ENCODE measurements at places on chromosomes 12 and 14.

GRCh38 chr12:7479771-7480170 lies 23.8 kb downstream of the CD163 start:
- no peak for DNase-seq

- DNase-seq, result no peak
Measured at GRCh38 chr14:66041582-66041981, 444.6 kb upstream of the CCDC196 start.

GRCh38 chr12:131618303-131618658 lies 92.6 kb upstream of the SFSWAP start:
- no peak for DNase-seq

DNA sequence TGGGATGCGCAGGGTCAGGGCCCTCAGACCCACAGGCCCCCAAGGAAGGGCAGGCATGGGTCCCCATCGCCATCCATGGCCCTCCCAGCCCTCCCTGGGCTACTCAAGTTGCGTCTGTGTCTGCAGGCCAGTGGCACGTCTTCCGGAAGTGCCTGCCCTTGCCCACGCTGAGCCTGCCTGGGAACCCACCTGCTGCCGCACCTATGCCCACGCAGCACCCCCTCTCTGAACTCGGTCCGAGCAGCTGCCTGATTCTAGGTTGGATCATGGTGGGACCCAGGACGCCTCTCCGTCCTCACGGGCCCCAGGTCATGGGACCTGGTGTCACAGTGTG lies 182.8 kb downstream of the ADGRD1 start:
- DNase-seq, result no peak

DNA sequence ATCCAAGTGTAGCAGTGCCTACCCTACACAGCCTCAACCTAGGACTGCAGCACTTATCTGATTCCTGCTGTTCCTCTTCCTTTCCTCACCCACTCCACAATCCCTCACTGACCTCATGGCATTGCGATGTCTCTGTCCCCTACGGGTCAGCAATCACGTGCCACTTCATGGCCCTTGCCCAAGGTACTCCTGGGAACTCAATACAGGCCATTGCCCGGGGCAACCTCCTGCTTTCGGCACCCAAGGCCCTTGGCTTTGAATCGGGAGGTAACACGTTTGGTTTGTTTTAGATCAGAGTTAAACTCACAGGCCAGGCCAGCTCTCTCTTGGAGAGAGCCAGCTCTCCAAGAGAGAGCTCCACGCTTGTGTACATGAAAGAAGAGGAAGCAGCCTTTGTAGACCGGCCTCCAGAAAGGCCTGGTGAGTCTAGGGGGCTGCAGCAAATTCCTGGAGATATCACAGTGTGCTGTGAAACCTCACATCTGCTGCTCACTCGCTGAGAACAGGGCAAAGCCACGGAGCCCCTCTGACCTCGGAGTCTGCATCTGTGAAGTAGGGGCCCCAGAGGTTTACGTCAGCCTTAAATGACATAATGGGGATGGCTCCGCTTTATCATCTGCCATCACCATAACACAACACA lies 12.2 kb downstream of the CLMN start:
- no peak for DNase-seq

DNA sequence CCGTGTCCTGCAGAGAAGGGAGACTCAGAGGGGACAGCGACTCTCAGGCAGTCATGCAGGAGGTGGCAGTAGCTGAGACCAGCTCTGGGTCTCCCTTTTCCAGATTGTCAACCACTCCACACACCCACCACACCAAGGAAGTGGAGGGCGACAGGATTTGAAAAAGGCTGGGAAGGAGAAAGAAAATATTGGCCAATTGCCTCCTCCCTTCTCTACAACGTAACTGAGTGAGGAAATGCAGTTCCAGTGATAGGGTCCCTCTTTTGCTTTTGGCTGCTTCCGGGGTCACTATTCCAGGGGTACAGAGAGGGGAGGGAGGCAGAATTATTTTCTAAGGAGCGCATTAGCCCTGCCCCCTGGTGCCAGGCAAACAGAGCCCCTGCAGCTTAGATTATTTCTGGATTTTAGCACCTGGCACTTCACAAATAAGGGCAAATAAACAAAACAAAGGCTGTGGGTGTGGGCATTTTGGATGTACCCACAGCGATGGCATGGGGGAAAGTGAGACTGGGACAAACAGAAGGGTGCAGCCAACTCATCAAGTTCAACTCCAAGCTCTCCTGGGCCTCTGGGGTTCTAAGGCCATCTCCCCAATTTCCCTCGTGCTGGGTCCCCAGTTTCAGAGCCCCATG lies 20.4 kb downstream of the ASB2 start:
- no peak for DNase-seq

Measured in NCI-H1694 (cell line).